ENCODE measurements at places on chromosomes 7 and 10.

- DNase-seq: no peak
Observed at GRCh38 chr7:33903791-33904680, 1.3 kb upstream of the BMPER start.

DNA sequence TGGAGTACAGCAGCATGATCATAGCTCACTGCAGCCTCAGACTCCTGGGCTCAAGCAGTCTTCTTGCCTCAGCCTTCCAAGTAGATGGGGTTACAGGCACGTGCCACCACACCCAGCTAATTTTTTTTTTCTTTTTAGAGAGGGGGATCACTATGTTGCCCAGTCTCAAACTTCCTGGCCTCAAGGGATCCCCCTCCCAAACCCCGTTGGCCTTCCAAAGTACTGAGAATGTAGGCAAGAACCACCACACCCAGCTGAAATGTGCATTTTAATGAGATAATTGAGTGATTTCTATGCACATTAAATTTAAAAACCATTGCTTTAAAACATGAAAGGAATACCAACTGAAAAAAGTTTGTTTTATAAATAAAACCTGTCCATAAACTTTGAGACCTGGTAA, 25.6 kb downstream of the MARCHF5 start:
- DNase-seq: no peak

- DNase-seq: no peak
Observed at GRCh38 chr10:26215935-26216584, 514 bp upstream of the GAD2 start.

DNA sequence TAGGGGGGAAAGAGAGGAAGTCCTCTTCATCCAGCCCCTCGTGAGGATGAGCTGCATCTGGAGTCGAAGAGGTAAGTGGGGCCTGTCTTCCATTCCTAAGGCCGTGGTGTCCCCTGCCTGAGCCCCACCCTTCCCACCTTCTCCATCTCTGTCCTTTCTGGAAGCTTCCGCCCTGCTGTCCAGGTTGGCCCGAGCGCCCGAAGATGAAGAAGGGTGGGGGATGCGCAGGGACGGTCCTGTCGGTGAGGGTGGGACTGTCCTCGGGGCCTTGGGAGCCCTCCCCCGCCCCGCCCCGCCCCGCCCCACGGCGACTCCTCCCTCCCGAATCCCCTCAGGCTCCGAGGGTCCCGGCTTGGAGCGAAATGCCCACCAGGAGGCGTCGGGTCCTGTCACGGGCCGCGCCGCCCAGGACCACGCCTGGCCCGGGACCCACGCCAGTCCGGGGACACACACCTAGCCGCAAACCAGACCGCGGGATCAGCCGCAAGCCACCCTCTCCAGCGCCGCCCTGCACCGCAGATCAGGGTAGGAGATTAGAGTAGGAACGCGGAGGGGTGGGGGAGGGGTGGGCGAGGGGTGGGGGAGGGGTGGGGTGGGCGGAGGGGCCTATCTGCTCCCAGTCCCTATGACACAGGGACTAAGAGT, 15.3 kb downstream of the GPRIN2 start:
- DNase-seq: no peak

DNA sequence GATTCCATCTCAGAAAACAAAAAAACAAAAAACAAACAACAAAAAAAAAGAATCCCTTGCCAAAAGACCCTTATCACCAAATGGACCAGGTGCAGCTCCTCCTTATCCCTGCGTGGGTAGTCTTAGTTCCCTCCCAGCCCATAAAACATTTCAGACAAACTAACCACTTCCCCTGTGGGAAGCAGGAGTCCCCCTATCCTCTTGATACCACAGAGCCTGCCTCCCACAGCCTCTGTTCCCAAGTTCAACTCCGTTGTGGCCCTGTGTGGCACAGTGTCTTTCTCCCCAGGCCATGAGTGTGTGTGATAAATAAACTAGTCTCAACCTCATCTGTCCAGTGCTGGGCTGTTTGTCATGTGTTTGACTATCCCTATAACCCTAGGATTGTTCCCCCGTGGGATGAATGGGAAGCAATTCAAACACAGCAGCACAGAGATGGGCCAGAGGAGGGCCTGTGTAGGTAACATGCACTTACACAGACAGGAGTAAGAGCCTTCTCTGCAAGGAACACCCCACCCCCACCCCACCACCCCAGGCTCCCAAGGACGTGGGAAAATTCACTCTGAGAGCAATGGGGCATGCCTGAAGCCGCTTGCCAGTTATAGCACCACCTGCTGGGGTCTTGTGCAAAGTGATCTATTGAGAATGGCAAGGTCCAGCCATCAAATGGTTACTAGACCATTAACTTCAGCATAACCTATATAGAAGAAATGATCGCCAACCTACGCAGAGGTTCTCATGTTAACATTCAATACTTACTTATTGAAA, 147.1 kb upstream of the GHITM start:
- no peak for DNase-seq
